ENCODE measurements at places on chromosomes 7 and 10.
A peak's percentile ranks its signal among the peaks of the same experiment; 100 is the strongest.

DNA sequence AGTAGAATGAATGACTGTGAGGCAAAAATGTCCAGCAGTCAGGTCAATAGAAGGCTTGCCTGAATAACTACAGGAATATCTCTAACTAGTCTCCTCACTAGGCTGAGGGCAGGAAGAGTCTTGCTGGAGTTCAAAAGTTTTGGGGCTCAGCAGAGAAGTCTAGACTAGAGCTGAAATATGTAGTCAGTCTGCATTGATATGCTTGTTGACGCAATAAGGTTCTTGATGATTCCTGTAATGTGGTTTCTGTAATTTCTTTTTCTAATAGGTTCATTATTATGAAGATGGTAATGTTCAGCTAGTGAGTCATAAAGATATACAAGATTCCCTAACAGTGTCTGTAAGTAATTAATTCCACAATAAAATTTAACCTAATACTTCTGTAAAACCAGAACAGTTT, 41.5 kb upstream of the ST7 start:
- DNase-seq: no peak

- DNase-seq: peak; percentile 87
These were observed 6.5 kb downstream of the ARPC1B start for GRCh38 chr7:99380823-99381663.

- DNase-seq: no peak
These were observed 97.0 kb downstream of the MICALL2 start for GRCh38 chr7:1362301-1362700.

DNA sequence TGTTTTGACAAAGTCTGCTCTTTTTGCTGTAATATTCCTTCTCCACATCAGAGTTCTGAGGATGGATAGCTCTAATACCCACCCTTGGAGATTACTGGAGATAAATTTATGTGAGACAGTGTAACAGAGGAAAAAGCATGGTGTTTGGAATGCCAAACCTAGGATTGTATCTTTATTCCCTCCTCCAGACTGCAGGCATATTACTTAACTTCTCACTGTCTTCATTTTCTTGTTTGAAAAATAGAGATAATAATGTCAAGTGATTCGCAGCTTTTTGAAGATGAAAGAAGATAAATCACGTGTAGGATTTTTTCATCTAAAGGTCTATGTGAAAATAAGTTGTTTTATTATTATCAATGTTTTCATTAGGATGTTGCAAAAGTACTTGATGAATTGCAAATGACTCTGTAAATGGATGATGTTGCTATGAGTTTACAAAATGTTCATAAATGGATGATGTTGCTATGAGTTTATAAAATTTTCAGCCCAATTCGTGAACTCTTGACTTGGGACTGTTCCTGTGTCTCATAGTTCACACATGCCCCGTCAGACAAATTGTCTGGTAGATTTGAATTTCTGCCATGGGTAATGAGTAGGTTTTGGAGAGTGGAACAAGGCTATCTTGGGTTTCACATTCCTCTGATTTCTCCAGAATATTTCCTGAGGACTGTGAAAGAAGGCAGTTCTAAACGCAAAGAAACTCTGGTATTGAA, 113.1 kb upstream of the IGFBP3 start:
- no peak for DNase-seq

DNA sequence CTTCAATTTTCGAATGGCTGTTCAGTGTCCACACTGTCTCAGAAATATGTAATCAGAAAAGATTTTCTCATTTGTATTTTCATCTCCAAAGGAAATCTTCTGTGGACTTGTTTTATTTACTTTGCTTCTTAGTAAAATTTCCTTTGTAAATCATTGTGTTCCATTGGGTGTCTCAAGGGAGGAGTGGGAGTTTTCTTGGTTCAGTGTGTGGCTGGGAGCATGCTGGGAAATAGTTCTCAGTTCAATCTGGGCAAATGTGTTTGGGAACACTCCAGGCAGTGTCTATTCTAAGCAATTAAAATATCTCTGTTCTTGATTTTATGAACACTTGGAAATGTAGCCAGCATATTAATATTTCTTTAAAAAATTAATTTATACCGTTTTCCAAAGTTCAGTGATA, 1019.8 kb downstream of the CNTNAP2 start:
- no peak for DNase-seq

DNA sequence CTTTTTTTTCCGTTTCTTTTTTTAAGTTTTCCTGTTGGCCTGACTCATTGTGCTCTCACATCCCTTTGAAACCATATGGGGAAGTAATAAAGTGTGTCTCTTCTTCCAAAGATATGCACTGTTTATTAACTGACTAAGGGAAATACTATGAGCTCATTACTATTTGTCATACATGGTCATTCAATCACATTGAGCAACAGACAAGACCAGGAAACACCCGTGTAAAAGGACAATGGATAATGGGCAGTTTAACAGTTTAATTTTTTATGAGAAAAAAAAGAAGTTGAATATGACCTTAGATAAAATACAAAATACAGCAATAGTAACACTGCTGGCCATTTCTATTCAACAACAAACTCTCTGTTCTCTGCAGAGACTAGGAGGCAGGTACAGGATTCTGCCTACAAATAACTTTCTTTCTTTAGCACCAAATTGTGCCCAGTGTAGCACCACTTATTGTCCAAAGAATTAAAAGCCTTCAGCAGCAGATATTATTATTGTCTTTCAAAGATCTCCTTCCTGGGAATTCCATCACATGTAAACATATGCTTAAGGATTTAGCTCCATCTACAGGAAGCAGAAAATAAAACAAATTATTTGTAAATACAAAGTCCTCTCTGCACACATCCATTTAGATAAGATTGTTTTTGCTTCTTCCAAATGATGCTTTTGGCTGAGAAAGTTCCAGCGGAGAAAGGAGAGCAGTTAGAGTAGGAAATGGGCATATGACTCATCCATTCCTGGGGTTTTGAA, 55.0 kb upstream of the AKR1E2 start:
- DNase-seq: no peak
